ENCODE measurements at places on chromosomes 5 and 9.

DNA sequence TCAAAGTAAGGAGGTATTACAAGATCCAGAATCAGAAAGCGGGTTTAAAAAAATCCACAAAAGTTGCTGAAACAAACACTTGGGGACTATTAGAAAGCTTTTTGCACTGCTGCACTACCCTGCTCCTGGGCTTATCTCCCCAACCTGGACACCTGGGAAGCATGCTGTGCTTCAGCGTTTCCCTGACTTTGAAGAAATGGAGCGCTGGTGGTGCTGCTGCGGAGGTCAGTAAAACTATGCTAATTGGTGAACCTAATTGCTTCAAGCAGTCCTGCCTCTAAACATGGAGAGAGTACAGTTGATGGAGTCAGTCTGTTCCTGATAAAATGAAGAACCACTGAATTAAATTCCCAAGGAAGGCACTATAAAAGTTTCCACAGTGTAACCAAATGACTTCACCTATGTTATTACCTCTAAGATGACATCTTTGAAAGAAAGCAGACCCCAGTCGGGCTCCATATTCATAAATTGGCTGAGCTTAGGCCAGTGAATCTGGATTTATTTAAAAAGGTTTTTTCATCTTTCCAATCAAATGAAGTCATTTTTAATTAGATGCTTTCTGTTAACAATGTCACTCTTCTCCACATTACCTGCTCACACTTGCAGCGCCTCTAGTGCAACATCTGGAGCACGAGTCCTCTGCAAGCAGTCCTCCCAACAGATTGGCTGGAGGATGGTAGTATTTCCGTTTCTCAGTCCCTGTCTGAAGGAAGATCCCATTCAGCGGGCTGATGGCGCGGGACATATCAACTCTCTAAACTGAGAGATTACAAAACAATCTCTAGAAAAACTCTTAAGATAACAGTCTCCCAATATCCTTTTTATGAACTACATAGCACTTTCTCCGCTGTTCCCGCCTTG lies 11.5 kb downstream of the NR2F1-AS1 start:
- no peak for DNase-seq

GRCh38 chr5:128241051-128241695 lies 157.6 kb downstream of the SLC12A2 start:
- DNase-seq = no peak

DNA sequence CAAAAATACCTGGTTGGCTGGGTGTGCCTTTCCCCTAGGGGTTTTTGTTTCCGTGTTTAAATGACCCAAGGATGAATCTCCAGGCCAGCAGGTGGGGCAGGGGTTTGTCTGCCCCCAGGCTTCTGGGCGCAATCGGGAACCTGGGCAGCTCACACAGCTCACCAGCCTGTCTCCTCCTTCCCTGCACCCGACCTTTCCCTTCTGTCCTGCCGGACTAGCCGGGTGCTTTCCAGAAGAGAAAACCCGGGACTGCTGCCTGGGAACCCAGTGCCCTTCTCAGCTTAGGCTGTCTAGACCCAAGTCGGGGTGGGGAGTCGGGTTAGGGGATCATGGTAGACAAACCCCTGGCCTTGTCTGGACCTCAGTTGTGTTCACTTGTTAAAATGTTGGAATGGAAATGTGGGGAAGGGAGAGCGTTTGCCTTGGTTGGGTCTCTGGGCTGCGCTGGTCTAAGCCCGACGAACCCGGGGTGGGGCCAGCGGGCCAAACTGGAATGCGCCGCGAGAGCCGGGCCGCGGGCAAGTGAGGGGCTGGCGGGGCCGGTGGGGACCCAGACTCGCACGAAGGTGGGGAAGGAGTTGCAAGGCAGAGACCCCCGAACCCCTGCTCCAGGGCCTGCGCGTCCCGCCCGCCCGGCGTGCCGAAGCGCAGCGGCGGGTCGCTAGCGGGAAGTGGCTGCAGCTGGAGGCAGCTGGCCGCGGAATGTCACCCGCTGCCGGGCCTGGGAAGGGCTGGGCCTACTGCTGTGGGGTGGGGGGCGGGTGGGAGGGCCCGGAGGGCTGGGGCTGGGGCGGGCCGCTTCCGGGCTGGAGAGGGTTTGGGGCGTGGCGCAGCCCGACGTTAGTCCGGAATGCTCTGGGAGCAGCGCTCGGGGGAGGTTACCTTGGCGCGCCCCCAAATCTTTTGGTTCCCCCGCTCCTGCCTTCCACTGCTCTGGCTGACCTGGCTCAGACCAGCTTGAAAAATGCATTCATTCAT lies 84.6 kb downstream of the DAB2IP start:
- DNase-seq = no peak

GRCh38 chr5:101393795-101394450 lies 490.8 kb upstream of the ST8SIA4 start:
- no peak for DNase-seq

DNA sequence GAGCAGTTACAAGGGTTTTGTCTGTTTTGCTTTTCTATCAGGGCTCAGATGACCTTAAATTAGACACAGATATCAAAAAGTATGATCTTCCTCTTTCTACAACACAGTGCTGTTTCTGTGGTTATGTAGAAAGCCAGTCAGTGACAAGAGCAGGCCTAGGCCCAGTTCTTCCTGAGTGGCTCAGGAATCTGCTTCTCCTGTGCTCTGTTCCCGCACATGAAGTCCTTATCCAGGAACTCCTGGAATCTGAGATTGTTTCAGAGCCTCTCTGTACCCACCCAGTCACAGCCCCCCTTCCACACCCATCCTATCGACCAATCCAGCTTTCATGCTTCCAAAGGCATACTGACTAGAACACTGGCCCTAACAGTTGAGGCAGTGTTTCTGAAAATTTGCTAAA lies 40.4 kb upstream of the SMU1 start:
- no peak for DNase-seq

GRCh38 chr5:107436201-107436600 lies 234.5 kb downstream of the EFNA5 start:
- DNase-seq = no peak

DNA sequence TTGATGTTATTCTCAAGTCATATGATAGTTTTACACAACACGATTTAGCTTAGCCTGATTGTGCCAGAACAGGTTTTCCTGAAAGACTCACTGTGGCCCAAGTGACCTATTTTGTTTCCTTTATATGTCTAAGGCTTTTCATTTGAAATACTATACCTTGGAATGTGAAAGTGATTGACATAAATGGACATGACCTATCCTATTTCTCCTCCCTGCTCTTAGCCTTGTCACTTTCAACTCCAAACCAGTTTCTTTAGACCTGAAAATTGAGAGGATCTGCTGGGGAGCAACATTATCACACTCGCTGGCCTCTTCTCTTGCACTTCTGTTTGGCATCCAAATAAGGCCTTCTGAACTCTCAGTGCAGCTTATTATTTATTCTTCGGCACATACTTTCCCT lies 496.8 kb downstream of the MAT2B start:
- DNase-seq = no peak

DNA sequence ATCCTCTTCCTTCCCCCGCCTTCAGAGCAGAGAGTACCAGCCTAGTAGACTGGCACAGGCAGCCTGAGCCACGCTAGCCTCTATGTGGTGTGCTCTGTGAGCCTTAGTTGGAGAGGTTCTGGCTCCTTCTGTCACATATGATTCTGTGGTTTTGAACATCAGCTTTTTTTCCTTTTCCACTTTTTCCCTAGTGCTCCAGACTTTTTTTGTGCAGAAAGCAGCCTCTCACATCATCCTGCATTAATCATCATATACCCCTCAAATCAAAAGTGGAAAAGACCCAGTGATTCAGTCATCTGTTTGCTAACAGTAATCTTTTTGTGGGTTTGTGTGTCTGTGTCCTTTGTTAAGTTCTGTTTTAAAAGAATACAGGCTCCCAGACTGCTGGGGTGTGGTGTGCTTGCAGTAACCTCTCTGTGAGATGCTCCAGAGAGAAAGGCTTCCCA lies 663.9 kb upstream of the RGMB start:
- DNase-seq = no peak

DNA sequence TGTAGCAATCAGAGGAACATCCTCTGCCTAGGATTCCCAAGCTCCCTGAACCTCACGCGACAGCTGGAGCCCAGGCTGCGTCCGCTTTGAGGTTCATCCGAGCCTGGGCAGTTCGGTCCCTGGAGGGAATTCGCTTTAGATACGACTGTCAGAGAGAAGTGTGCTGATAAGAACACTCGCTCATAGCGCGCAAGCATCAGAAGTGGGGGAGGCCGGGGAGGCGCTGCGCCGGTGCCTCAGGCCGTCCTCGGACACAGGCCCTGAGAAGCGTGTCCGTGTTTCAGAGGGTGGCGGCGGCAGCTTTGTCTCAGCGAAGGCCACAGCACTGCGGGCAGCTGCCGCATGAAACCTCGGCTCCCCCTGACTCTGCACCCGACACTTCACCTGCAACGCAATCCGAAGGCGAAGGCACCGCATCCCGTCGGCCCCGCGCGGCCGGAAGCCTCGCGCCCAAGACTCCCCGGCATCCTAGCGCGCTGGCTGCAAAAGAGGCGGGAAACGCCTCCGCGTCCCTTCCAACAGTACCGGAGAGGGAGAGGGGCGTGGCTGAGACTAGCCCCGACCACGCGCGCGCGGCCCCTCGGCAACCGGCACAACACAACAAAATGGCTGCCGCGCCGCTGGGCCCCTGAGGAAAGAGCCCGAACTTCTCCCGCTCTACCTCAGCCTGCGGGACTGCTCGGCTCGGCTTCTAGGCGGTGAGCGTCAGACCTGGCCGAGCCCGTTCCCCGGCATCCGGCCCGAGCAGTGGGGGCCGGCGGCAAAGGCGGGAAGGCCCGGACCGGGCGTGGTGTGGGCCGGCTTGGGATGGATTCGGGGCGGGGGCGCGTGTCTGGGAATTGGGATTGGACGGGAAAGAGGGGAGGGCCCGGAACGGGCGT lies at the start of gene CNTRL:
CNTRL (plus strand) TSS at position 586 of the 881 bp plus-strand sequence. CDS start 13,372 bp downstream, outside the sequence.
- DNase-seq = peak; percentile 70

Data from activated CD4-positive, CD25-positive, alpha-beta regulatory T cell treated with anti-CD3 and anti-CD28 coated beads, Interleukin-2, amount 50 U/mL, for 16 hours (primary cell).